HepG2 (cell line): ENCODE measurements at places on chromosomes 11 and 22. TPM values are rescaled to one million over a fixed set of nuclear protein-coding genes. Genes with fewer than 3 reads are reported as not detected.

Gene TRIM34
- total RNA-seq: 0.42 and 0.72 TPM in 2 replicates

Gene ARVCF
- 10.4 and 17.7 TPM in 2 replicates for total RNA-seq

Gene PKDREJ
- total RNA-seq: not detected in 2 replicates

Gene GRIK4
- 0.04 TPM in 1 of 2 replicates, not detected in the other for total RNA-seq

Gene SEC14L6
- 0.09 and 0.11 TPM in 2 replicates for total RNA-seq

Gene APOBEC3H
- 0.31 and 1.0 TPM in 2 replicates for total RNA-seq

Gene MS4A1
- total RNA-seq: not detected in 2 replicates

Gene B3GAT3
- 8.4 and 21.3 TPM in 2 replicates for total RNA-seq

Gene HOATZ
- not detected in 2 replicates for total RNA-seq

Gene CD3E
- not detected in 2 replicates for total RNA-seq

Gene PHOX2A
- total RNA-seq: not detected in 2 replicates

Gene PARVG
- total RNA-seq: not detected in 2 replicates

Gene BRD1
- 6.6 and 12.0 TPM in 2 replicates for total RNA-seq

Gene GDPD4
- not detected in 2 replicates for total RNA-seq

Gene NCAM1
- not detected in 2 replicates for total RNA-seq

Gene OR51B2
- total RNA-seq: not detected in 2 replicates

Gene SYT8
- total RNA-seq: 0.60 TPM in 1 of 2 replicates, not detected in the other

Gene OR5A1
- total RNA-seq: not detected in 2 replicates

Gene CCDC81
- 0.15 and 0.18 TPM in 2 replicates for total RNA-seq

Gene MED15
- 9.8 and 14.3 TPM in 2 replicates for total RNA-seq

Gene CCDC15
- total RNA-seq: 4.6 and 6.5 TPM in 2 replicates

Gene HTR3B
- total RNA-seq: 1.7 and 2.2 TPM in 2 replicates

Gene NRGN
- total RNA-seq: 0.18 TPM in 1 of 2 replicates, not detected in the other

Gene MIAT
- 0.04 TPM in 1 of 2 replicates, not detected in the other for total RNA-seq

Gene PELI3
- 2.5 and 4.0 TPM in 2 replicates for total RNA-seq

Gene MYRF
- 7.9 and 10.2 TPM in 2 replicates for total RNA-seq

Gene PHETA2
- 0.07 TPM in 1 of 2 replicates, not detected in the other for total RNA-seq

Gene PNPLA3
- 13.7 and 16.9 TPM in 2 replicates for total RNA-seq

Gene MRGPRE
- total RNA-seq: not detected in 2 replicates

Gene FERMT3
- total RNA-seq: not detected in 2 replicates

Gene NECTIN1
- total RNA-seq: 4.1 and 7.3 TPM in 2 replicates

Gene AIFM3
- 11.0 and 15.3 TPM in 2 replicates for total RNA-seq

Gene RAB36
- total RNA-seq: 0.20 and 0.24 TPM in 2 replicates

Gene F2
- 110 and 330 TPM in 2 replicates for total RNA-seq

Gene GLYATL2
- not detected in 2 replicates for total RNA-seq

Gene CARD18
- not detected in 2 replicates for total RNA-seq

Gene PRODH
- total RNA-seq: 0.29 TPM in 1 of 2 replicates, not detected in the other

Gene TMEM121B
- total RNA-seq: not detected in 2 replicates

Gene AAMDC
- 35.6 and 49.5 TPM in 2 replicates for total RNA-seq

Gene DLG2
- total RNA-seq: 1.0 and 1.1 TPM in 2 replicates

Gene GLYATL1B
- total RNA-seq: not detected in 2 replicates

Gene IFTAP
- total RNA-seq: 29.4 and 40.4 TPM in 2 replicates

Gene IL10RA
- total RNA-seq: not detected in 2 replicates

Gene CKAP5
- 103 and 220 TPM in 2 replicates for total RNA-seq

Gene OSM
- total RNA-seq: not detected in 2 replicates

Gene SCN2B
- 0.02 TPM in 1 of 2 replicates, not detected in the other for total RNA-seq

Gene APOA5
- 21.9 and 49.1 TPM in 2 replicates for total RNA-seq

Gene OR8A1
- not detected in 2 replicates for total RNA-seq

Gene DEPDC7
- total RNA-seq: 33.3 and 37.9 TPM in 2 replicates

Gene RBMXL2
- not detected in 2 replicates for total RNA-seq

Gene KRTAP5-10
- not detected in 2 replicates for total RNA-seq

Gene ANO5
- 0.02 TPM in 1 of 2 replicates, not detected in the other for total RNA-seq

Gene RHOD
- total RNA-seq: 0.27 and 0.29 TPM in 2 replicates
